ENCODE measurements at places on chromosomes 16 and 17.
A peak's percentile ranks its signal among the peaks of the same experiment; 100 is the strongest.

DNA sequence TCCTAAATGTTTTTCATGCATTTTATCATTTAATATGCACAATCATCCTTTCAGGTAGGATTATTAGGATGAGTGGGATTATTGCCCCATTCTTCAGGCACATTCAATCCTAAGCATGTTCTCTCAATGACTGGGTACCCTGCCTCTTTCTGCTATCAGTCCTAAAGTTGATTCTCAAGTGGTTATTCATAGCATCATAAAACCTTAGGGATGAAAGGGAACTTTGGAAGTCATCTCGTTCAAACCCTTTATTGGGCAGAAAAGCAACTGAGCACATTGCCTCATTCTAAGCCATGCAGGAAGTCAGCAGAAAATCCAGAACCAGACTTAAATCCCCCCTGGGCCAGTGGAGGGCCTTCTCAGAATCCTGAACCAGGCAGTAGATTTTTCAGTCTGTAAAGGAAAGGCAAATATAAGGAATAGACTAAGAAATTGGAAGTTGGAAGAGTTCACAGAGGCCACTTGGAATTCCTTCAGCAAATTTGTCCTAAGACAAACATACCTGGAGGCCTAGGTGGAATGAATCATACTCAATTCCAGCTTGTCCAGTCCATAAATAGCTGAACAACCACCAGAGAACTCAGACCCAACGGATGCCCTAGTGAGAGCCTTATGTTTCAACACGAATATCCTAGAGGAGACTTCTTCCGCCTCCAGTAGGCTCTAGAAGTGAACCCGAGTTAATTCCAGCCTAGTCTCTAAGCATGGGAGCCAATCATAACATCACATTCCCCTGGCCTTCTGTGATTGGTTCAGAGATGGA is 62.7 kb downstream of the IRX6 start:
- DNase-seq, result no peak

DNA sequence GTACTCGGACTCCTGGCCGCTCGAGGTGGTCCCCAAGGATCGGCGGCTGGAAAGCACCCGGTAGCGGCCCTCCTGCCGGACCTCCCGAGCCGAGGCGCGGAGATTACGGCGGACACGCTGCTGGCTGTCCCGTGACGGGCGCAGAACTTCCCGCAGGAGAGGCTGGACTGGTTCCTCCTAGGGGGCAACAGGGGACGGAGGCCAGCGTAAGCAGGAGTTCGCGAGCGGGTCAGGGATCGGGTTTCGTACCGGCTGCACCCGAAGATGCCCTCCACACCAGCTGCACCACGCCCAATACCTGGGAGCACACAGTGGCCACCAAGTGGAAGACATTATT is 341 bp downstream of the SLC7A6OS start:
- DNase-seq, result no peak

DNA sequence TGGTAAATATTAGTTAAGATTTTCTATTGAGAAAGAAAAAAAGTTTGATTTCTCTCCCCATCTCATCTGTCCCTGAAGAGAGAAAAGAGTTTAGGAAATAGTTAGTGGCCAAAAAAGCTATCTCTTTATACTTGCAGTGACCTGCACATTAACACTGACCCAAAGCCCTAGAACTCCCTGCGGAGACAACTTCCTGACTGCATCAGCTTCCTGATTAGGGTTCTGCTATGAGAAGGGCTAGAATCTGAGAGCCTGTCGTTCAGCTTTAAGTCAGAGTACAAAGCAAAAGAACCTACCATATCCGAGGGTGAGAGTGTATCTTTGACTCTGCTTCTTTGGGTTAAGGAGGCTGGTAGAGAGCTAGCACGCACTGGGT is 24.7 kb downstream of the LIMD2 start:
- no peak for DNase-seq

DNA sequence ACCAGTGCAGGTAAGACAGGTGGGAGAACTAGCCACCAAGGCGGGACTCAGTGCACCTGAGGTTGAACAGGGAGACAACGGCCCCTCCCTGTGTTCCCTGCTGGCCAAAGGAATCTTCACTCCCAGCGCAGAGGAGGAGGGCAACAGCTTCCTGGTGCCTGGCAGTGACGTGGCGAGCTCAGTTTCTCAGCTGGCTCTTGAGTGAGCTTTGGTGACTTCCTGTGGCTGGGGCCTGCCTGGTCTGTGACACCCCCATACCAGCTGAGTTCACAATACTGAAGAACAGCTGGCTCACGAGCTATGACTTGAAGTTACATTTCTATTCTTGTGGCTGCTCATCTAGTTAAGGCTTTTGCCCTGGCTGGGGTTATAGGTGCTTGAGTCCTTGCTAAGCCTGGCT is 26.1 kb downstream of the WNT9B start:
- DNase-seq, result no peak

GRCh38 chr16:83268169-83268568 is 539.6 kb upstream of the HSBP1 start:
- no peak for DNase-seq

DNA sequence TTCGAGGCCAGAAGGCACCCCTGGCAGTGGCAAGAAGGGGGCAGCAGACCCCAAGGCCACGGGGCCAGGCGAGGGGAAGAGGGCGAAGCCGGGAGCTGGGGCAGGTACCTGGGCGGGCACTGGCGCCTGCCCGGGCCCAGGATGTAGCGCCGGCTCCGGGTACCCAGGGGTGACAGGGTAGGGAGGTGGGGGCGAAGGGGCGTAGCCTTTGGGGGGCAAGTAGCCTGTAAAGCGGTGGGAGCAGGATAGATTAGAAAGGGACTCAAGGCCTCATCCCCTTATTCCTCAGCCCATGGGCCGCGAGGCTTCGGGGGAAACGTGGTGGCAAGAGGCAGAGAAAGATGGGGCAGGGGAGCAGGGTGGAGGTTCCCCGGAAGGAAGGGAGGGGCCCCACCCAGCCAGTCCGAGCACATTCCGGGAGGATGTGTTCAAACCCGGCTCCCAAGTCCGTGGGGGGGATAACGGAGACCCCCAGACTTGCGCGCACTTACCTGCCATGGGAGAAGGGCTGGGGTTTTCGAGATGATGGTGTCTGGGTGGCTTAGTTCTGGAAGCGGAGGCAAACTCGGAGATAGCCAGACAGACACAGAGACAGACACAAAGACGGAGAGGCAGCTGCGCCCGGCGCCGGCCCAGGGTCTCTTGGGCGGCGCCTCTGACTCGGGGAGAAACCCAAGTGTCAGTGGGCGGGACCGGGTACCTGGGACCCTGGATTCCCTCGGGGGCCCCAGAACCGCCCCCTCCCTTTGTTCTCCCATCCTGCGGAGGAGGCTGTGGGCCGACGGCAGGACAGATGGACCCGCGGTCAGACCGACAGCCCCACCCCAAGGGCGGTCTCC is 493 bp downstream of the PLSCR3 start:
- DNase-seq, result no peak

- no peak for DNase-seq
Observed at GRCh38 chr16:30924076-30924912, 922 bp downstream of the FBXL19 start.

- no peak for DNase-seq
Observed at GRCh38 chr16:14179116-14179515, 108.0 kb downstream of the MRTFB start.

- DNase-seq, result no peak
Observed at GRCh38 chr16:85660843-85661739, 27.7 kb downstream of the GINS2 start.

GRCh38 chr16:4604401-4604800 is 10.3 kb downstream of the UBALD1 start:
- no peak for DNase-seq

DNA sequence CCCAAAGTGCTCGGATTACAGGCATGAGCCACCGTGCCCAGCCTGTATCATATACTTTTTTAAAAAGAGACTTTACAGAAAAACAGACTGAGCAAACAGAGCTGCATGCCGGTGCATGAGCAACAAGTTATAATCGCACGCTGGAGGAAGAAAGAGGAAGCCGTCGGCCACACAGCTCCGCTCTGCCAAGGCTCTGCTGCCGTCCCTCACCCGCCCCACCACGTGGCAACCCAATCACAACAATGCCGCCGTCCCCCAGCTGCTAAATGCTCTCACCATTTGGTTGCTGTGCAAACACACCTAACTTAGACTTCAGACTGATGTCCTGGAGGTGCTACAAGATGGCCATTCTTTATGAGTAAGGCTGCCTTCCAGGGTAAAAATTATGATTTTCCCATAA is 83.5 kb downstream of the ADCY9 start:
- DNase-seq, result no peak

GRCh38 chr17:17504341-17505140 is 8.3 kb upstream of the RASD1 start:
- DNase-seq, result no peak

- no peak for DNase-seq
Observed at GRCh38 chr16:66447491-66447890, 20.4 kb downstream of the BEAN1 start.

- DNase-seq, result peak; percentile 57
Observed at GRCh38 chr16:30112197-30113030, 923 bp downstream of the GDPD3 start.

DNA sequence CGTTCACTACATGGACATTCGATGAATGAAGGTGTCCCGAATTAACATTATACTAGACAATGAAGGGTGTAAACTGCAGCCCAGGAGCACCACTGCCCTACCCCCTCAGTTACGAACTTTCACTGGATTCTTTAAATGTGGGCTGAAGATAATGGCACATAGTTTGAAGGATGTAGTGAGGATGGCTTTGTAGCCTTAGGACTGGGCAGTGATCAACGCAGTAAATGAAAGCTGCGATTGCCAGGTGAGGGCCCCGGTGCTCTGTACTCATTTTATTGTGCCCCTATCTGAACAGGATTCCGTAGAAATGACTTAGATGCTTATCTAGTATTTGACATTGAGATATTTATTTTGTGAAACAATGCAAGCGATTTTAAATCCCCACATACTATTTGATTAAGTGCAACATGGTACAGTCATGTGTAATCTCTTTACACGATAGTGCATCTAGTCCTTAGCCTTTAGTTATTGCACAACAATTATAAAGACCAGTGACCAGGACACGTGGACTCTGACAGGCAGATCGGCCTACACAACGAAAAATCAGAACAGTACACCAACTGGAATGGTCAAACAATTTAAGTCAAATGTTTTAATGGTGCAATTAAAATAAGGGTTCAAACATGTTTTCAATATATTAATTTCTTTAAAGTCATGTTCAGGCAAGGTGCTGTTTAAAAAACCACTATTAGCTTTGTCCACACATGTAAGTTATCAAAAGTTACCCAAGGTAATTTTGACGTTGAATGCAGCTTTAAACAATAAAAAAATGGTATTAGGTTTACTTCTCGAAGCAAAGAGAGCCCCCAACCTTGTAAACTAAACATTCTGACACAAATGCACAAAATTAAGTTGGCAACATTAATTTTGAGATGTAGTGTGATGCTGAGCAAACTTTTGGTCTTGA is 17.4 kb upstream of the ERN1 start:
- no peak for DNase-seq

- DNase-seq, result no peak
Observed at GRCh38 chr17:75476271-75476671, 19.8 kb downstream of the TMEM94 start.

- DNase-seq, result no peak
Observed at GRCh38 chr16:66731101-66731500, 20.3 kb downstream of the DYNC1LI2 start.

DNA sequence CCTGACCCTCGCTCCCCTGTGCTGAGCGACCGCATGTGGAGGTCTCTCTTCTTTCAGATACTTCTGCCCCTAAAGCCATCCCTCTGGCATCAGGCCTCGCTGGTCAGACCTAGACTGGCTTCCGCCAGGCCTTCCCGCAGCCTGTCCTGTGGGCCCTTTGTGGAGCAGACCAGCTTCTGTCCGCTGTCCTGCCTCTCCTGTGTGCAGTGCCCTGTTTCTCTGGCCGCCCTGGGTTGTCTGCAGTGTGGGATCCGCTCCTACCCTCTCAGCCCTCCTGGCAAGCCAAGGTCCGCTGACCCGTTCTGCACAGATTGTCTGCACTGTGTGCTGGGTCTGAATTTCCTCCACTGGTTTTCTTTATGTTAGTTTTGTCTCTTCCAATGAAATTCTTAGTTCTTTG is 21.5 kb upstream of the MC1R start:
- no peak for DNase-seq

DNA sequence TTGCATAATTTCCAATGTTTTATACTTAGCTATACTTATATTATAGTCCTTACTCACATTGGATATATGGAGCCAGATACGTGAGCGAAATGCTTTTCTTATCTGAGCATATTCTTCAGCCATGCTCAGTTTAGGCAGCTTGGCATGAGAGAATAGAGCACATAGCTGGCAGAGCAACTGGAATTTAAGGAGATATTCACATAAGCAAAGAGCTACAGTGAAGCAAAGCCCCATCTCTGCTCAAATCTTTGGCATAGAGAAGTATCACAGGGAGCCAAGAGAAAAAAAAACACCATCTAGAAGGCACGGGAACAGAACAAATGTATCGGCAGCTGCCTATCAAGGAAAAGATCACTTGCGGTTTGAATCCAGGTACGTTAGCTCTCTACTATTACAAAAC is 734.2 kb upstream of the KIF2B start:
- DNase-seq, result no peak

- no peak for DNase-seq
Observed at GRCh38 chr16:48816393-48816792, 206.4 kb upstream of the N4BP1 start.
